Cerebellar cortex (tissue), 1 donor: ENCODE measurements at places on chromosomes 12 and 14.
A peak's percentile ranks its signal among the peaks of the same experiment; 100 is the strongest.

- no peak for DNase-seq
These were observed 38.8 kb downstream of the MAP3K9 start for GRCh38 chr14:70770490-70770889.

GRCh38 chr12:123522164-123522563 lies 11.4 kb downstream of the RILPL1 start:
- DNase-seq = no peak

- no peak for DNase-seq
These were observed 54.5 kb upstream of the IGF1 start for GRCh38 chr12:102534899-102535298.

DNA sequence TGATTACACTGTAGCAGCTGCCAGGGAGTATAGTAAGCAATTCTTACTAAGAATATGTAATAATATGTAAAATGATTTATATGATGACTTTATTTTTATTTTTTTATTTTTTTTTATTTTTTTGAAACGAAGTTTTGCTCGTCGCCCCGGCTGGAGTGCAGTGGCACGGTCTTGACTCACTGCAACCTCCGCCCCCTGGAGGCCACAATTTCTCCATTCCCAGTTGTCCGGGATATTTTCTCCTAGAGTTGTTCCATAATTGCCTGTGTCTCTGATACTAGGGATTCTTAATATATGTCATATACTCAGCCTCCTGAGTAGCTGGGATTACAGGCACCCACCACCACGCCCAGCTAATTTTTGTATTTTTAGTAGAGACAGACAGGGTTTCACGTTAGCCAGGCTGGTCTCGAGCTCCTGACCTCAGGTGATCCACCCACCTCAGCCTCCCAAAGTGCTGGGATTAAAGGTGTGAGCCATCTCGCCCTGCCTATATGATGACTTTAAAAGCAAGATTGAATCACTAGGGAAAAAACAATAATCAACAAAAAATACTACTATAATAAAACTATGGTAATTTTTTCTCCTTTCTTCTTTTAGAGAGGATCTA lies 12.2 kb upstream of the ITPR2 start:
- DNase-seq = peak; percentile 45

GRCh38 chr14:22506378-22506710 lies 82.7 kb downstream of the DAD1 start:
- DNase-seq = no peak

DNA sequence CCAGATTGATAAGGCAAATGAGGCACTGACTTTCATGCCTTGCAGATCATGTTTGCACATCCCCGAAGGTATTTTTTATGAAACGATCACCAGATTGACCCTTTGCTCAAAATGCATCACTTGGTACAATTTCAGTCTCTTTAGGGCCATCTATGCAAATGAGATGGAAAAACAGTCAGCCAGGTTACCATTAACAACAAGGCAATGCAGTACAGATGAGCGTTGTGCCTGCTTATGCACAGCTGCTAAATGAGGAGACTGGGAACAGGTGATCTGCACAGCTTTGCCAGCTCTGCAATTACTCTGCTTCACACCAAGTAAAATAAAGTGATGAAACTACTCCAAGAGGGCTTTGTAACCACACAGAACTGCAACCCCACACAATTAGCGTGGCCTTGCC lies 26.1 kb upstream of the PLEKHG7 start:
- no peak for DNase-seq

GRCh38 chr12:49962861-49963765 lies 1.4 kb downstream of the AQP5 start:
- no peak for DNase-seq

- DNase-seq = no peak
These were observed 9.9 kb downstream of the SLC15A4 start for GRCh38 chr12:128813883-128814282.

DNA sequence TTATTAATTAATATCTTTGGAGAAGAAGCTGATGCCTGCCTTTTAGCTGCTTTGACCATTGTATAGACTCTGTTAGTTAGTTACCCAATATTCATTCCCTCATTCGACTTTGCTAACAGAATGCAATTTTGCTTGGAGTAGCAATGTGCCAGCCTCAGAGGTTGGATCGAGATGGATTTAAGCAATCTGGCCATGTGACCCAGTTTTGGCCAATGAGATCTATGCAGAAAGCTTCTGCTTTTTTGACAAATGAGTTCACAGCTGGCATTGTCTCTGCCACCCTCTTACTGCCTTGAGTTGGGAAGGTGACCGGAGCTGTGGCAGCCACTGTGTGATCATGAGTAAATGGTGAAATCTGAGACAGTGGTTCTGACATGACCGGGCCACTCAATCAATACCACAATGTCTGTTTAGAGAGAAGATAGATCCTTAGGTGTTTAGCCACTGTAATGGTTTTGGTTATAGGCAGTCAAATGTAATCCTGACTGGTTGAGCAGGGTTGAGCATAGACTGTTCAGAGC lies 74.9 kb upstream of the MED13L start:
- no peak for DNase-seq

DNA sequence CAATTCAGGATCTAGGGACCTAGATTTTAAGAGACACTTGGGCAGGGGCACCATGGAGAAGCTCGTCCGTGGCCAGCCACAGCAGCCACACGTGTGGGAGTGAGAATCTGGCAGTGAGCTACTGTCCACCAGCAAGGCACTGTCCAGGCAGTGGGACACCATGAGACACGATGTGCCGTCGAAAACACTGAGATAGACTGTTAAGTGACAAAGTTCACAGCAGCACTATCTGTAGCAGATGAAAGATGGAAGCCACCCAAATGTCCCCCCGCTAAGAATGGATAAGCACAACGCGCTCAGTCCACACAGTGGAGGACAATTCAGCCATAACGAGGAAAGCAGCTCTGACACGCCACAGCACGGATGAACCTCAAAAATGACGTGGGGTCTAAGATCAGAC lies 19.7 kb downstream of the RILPL1 start:
- DNase-seq = no peak

GRCh38 chr12:46184798-46185595 lies 83.8 kb downstream of the SLC38A1 start:
- DNase-seq = no peak

DNA sequence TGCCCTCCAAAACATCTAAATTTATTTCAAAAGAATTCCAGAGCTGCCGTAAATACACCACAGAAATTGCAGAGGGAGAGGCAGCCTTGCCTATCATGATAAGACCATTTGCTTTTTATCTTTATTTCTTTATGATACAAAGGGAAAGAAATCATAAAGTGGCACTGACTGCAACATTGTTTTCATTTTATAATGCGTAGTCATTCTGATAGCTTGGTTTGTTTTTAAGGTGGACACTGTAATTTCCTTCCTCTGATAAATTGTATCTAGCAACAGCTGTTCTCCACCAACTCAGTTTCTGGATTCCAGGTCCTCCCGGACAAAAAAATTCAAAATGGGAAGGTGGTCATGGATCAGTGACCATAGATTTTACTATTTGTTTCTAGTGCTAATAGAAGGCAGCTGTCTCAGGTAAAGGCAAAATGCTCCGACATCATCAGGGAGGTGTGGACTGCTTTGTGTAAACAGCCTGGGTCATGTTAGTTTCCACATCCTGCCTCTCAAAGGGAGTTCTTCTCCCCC lies 623 bp upstream of the TSPAN8 start:
- no peak for DNase-seq

- DNase-seq = no peak
These were observed 285.0 kb downstream of the SLC6A15 start for GRCh38 chr12:84627593-84627992.

GRCh38 chr12:29589851-29590250 lies 92.4 kb upstream of the OVCH1 start:
- DNase-seq = no peak

GRCh38 chr12:34404377-34405285 lies 382.3 kb downstream of the ALG10 start:
- no peak for DNase-seq

- DNase-seq = no peak
These were observed 17.0 kb downstream of the NOC4L start for GRCh38 chr12:132161036-132161781.

DNA sequence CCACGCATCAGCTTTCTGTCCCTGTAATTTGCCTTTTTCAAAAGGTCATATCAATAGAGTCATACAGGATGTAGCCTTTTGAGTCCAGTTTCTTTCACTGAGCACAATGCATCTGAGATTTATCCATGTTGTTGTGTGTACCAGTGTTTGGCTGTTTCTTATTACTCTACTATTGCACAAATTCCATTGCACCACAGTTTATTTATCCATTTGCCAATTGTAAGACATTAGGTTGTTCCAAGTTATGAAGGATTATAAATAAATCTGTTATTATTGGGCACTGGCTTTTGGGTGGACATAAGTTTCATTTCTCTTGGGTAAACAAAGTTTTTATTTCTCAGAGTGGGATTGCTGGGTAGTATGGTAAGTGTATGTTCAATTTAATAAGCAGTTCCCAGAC lies 68.3 kb upstream of the TBPL2 start:
- DNase-seq = no peak

GRCh38 chr12:51626115-51626514 lies 35.1 kb downstream of the SCN8A start:
- DNase-seq = no peak

DNA sequence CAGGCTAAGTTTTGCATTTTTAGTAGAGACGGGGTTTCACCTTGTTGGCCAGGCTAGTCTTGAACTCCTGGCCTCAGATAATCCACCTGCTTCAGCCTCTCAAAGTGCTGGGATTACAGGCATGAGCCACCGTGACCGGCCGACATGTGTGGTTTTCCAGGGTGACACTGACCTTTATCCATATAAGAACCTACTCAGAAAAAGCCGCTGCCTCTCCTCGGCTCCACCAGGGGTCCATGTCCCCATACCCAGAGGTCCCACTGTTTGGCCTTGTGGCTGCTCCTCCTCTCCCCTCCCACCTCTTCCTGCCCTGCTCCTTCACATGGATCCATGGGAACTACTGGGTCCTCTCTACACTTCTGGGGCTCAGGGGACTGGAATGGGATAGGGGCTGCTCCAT lies 64.6 kb downstream of the PTPN21 start:
- DNase-seq = no peak

DNA sequence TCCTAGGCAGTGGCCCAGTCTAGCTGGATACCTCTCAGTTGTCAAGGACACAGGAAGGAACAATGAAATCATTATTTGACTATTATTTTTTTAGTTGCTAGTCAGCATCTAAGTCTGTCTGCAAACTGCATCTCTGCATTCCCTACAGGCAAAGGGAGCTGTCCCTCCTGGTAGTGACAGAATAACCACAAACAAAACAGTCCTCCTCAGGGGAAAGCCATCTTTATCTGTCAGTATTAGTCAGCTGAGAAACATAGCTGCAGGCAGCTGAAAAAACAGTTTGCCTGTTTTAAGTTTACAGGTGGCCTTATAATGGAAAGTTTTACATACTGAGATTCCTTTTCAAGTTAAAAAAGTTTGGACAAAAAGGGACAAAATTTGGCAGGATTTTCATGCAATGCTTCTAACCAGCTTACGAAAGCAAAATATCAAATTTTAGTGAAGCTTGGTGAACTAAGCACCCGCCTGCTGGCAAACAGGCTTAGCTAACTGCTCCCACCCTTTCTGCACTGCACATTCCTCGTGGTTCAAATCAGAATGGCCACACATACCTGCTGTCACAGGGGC lies 29.5 kb downstream of the SLC25A21 start:
- no peak for DNase-seq

- no peak for DNase-seq
These were observed 716.1 kb upstream of the LMO3 start for GRCh38 chr12:17322090-17322489.

DNA sequence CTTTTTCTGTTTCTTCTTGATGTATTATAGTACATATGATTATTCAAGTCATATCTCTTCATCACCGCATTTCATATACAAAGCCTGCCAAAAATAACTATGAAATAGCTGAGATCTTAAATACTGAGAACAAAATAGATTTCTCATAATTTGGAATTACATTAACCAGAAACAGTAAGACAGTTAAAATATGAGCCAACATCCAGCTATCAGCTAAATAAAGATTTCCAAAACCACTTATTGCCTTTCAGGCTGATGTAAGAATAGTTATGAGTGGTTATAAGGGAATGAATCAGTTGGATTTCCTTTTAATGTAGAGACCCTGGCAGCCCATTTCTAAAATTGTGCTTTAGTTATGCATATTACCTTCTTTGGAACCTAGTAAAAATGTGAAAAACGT lies 47.4 kb downstream of the TMEM117 start:
- no peak for DNase-seq
